DND-41 (cell line): ENCODE measurements at places on chromosomes 7 and 10.

- peak overlapping the region; percentile 39 for H3K27ac ChIP-seq
- DNase-seq = peak; percentile 29
- no peak overlapping the region for H3K4me3 ChIP-seq
- H3K27me3 ChIP-seq = no peaks in the 10 kb centered on the region
- H3K36me3 ChIP-seq = peaks cover 31% of the 10 kb centered on the region
Measured at GRCh38 chr10:74977913-74978847, 133.3 kb upstream of the SAMD8 start.

DNA sequence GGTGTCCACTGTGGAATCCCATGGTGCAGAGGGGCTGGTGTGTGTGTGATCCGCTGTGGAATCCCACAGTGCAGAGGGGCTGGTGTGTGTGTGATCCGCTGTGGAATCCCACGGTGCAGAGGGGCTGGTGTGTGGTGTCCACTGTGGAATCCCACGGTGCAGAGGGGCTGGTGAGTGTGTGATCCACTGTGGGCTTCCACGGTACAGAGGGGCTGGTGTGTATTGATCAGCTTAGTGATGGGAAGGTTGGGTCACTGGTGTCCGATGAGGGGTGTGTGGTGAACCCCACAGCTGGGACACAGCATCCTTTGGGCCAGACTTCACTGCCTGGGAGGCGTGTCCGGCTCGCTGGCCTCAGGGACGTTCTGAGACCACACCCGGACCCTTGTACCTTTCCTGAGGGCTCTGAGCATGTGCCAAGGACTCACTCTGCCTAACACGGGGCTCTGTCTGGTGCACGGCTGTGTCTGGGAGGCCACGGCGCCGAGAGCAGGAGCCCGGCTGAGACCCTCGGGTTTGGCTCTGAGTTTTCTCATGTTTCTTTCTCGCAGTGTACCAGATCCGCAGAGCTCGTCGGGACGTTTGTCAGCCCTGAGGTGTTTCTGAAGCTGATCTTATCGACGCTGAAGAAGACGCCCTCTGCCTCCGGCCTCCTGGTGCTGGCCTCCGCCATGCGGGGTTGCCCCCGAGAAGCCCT lies 29.3 kb upstream of the PRKAR1B start:
- no peak for DNase-seq
- no peaks in the 10 kb centered on the region for H3K4me1 ChIP-seq
- H3K4me3 ChIP-seq = no peak overlapping the region

DNA sequence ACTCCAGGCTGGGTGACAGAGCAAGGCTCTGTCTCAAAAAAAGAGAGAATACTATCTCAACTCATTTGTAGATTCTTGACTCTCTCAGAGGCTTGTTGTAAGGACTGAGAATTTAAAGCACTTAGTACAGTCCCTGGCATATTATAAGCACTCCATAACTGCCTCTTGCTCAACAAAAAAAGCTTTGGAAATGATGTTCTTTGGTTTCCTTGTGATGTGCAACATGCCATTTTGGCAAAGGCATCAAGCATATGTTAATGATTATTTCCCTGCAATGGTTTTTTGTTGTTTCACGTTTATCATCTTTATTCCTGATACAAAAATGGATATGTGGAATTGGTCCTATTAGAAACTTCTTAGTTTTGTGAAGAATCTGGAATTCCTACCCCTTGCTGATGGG lies 15.7 kb downstream of the NOLC1 start:
- H3K27me3 ChIP-seq = no peaks in the 10 kb centered on the region
- H3K27ac ChIP-seq = no peak overlapping the region
- H3K4me1 ChIP-seq = peaks cover 4% of the 10 kb centered on the region
- H3K4me3 ChIP-seq = no peak overlapping the region
- peaks cover 14% of the 10 kb centered on the region; the same call in 1 of the 2 replicates for H3K36me3 ChIP-seq

DNA sequence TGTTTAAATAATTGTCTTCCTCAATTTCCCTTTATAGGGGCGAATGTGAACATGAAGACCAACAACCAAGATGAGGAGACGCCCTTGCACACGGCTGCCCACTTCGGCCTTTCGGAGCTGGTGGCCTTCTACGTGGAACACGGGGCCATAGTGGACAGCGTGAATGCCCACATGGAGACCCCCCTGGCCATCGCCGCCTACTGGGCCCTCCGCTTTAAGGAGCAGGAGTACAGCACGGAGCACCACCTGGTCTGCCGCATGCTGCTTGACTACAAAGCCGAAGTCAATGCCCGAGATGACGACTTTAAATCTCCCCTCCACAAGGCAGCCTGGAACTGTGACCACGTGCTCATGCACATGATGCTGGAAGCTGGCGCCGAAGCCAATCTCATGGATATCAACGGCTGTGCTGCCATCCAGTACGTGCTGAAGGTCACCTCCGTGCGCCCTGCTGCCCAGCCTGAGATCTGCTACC lies 42.1 kb downstream of the ASB4 start:
- no peaks in the 10 kb centered on the region for H3K36me3 ChIP-seq
- no peaks in the 10 kb centered on the region for H3K27me3 ChIP-seq
- DNase-seq = no peak

- H3K27me3 ChIP-seq = no peaks in the 10 kb centered on the region
- DNase-seq = no peak
- H3K4me1 ChIP-seq = no peaks in the 10 kb centered on the region
- H3K36me3 ChIP-seq = no peaks in the 10 kb centered on the region
- no peak overlapping the region for H3K27ac ChIP-seq
- H3K4me3 ChIP-seq = no peak overlapping the region
Measured at GRCh38 chr10:66398669-66399068, 527.2 kb upstream of the LRRTM3 start.

GRCh38 chr7:116783666-116784318 lies 78.6 kb upstream of the CAPZA2 start:
- H3K27me3 ChIP-seq = peaks cover 5% of the 10 kb centered on the region
- no peak overlapping the region for H3K27ac ChIP-seq
- DNase-seq = no peak
- no peaks in the 10 kb centered on the region for H3K4me1 ChIP-seq
- no peak overlapping the region for H3K4me3 ChIP-seq

DNA sequence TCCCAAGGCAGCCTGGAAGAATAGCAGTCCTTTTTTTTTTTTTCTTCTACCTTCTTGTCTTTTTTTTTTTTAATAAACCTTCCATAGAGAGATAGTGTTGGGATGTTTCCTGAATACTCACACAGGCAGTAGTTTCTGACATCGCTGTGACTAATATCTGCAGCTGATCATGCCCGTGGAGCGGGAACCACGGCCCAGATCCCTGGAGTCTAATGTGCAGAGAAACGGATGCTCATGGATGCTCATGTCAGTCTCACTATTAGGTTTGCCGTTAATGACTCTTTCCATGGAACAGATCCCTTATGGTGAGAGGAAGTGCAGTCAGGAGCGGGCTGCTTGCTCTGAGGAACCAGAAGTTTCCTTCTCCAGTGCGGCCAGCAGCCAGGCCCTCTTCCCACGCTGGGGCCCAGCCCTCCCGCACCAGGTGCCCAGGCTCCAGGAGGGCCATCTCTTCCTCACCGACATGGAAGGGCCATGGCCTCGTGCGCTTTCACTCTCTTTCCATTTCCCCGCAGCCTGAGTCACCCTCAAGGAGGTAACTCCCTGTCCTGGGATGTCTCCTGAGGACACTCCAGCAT lies 132.5 kb downstream of the WDR37 start:
- no peaks in the 10 kb centered on the region for H3K36me3 ChIP-seq
- peaks cover 10% of the 10 kb centered on the region for H3K4me1 ChIP-seq
- H3K4me3 ChIP-seq = no peak overlapping the region

GRCh38 chr10:10699427-10699826 lies 318.2 kb upstream of the CELF2 start:
- H3K27me3 ChIP-seq = no peaks in the 10 kb centered on the region
- no peaks in the 10 kb centered on the region for H3K36me3 ChIP-seq
- H3K4me1 ChIP-seq = no peaks in the 10 kb centered on the region
- DNase-seq = no peak
- no peak overlapping the region for H3K4me3 ChIP-seq

GRCh38 chr7:148916186-148916585 lies 32.1 kb upstream of the EZH2 start:
- H3K27me3 ChIP-seq = no peaks in the 10 kb centered on the region
- no peak overlapping the region for H3K4me3 ChIP-seq
- H3K36me3 ChIP-seq = no peaks in the 10 kb centered on the region
- H3K4me1 ChIP-seq = peaks cover 18% of the 10 kb centered on the region
- no peak for DNase-seq
- no peak overlapping the region for H3K27ac ChIP-seq

DNA sequence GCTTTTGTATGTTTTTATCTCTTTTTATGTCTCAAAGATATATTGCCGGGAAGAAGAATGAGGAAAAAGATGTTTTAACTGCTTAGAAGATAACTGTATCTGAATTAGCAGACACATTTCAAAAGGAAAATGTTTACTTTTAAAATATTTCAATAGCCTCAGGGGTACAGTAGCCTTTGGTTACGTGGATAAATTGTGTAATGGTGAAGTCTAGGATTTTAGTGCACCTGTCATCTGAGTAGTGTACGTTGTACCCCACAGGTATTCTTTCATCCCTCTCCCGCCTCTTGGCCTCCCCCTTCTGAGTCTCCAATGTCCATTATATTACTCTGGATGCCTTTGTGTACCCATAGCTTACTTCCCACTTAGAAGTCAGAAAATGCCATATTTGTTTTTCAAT lies 222.1 kb downstream of the FANK1 start:
- H3K36me3 ChIP-seq = no peaks in the 10 kb centered on the region
- H3K27ac ChIP-seq = no peak overlapping the region

- no peak for DNase-seq
- no peak overlapping the region for H3K4me3 ChIP-seq
- no peaks in the 10 kb centered on the region for H3K4me1 ChIP-seq
- no peaks in the 10 kb centered on the region for H3K36me3 ChIP-seq
- H3K27me3 ChIP-seq = no peaks in the 10 kb centered on the region
Measured at GRCh38 chr7:158275711-158276413, 311.8 kb downstream of the PTPRN2 start.

DNA sequence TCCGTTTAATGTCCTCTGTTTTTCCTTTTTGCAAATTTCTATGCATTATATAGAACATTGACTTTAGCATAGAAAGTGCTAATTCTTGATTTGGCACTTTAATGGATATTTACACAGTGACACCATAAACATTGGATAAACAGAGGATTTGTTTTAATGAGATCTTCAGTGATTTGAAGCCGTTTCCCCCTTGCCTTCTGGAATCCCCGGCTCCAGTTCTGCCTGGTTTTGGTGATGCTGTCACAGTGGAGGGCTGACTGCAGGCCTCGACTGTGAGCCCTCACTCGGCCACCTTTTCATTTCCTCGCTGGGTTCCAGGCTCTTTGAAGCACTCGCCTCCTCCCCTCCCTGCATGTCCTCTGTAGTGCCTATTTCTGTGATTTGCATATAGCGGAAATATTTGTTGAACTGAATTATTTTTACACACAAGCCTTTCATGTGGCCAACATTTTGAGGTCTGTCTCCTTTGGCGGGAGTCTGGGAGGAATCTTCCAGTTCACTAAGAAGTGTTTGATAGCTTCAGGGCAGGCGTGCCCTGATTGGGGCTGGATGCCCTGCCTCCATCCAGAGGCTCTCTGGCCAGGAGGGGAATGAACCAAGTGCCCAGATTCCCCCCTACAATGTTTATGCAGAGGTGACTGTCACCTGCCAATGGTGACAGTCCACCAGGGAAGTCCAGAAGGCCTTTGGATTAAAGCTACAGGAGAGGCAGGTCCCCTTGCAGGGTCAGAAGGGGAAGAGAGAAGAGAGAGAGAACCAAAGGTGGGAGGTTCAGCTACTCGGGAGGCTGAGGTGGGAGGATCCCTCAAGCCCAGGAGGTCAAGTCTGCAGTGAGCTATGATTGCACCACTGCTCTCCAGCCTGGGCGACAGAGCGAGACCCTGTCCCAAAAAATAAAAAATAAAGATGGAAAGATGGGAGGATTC lies 67.5 kb downstream of the CUX1 start:
- no peaks in the 10 kb centered on the region for H3K27me3 ChIP-seq
- DNase-seq = peak; percentile 76

GRCh38 chr7:103811997-103812396 lies 177.5 kb downstream of the RELN start:
- H3K4me3 ChIP-seq = no peak overlapping the region
- no peaks in the 10 kb centered on the region for H3K36me3 ChIP-seq
- no peaks in the 10 kb centered on the region for H3K4me1 ChIP-seq
- DNase-seq = no peak

DNA sequence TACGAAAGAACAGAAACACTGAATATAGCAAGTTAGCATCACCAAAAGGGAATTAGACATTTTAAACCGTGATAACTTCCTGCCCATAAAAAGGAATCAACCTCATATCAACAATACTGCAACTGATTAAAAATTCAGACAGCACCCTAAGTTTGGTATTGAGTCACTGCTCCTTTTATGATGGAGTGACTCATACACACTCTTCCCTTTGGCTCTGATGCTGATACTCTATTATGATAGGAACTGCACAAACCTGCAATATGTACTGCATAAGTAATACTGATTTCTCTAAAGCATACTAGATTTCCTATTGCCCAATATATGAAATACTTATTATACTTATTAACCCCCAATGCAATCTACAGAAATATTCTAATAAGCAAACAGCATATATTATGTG lies 118.7 kb downstream of the PARD3 start:
- H3K4me1 ChIP-seq = no peaks in the 10 kb centered on the region; the same call in 1 of the 2 replicates
- H3K36me3 ChIP-seq = peaks cover 22% of the 10 kb centered on the region
- no peak overlapping the region for H3K27ac ChIP-seq
- no peak overlapping the region for H3K4me3 ChIP-seq
